ENCODE measurements at places on chromosomes 11 and 22.

DNA sequence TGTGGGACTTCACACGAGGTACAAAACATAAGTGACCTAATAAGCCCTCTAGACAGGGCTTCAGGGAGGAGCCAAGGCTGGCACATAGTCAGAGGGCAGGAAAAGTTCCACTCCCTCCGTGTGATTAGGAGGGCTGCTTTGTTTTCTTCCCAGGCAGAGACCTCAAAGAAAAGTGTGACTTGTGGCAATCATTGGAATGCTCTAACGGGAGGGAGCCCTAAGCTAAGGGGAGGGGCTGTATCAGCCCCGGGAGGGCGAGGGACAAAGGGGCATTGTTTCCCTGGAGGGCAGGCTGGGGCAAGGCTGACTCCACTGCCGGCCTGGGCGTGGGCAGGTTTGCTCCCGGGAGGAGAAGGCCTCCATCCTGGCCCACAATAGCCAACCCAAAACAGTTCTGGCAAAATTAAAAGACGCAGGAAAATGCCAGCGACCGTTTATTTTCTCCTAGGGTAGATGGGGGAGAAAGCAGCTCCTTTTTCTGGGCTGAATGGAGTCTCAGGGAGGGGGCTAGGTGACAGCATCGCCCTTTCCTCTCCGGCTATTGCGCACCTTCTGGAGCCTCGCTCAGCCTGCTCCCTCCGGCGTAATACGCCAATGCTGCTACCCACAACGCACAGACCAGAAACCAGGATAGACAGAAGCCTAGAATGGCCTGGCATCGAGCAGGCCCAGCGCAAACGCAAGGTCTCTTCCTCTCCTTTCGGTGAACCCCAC lies 60.2 kb downstream of the ENDOD1 start:
- no peak for DNase-seq

DNA sequence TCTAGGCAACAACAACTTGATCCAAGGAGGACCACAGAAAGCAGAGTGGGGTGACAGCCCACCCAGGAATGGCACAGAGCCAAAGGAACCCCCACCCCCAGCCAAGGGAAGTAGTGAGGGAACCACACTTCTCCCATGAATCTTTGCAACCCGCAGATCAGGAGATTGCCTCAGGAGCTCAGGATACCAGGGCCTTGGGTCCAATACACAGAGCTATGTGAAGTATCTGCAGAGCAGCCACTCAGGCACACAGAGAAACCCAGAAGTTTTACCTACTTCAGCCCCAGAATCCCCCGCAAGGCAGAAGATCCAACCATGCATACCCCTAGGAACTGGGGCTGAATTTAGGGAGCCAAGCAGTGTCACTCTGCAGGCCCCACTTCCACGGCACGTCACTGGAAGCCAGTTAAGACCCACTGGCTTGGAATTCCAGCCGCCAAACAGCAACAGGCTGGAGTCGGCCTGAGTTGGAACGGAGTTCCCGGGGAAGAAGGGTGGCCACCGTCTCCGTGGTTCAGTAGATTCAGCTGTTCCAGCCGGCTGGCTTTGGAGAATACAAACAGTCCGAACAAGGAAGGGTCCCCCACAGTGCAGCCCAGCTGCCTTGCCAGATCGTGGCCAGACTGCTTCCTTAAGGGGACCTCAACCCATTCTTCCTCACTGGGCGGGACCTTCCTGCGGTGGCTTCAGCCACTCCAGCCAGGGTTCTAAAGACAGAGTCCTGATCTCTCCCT lies 174.1 kb downstream of the TTC28 start:
- no peak for DNase-seq

GRCh38 chr11:93525601-93526345 lies 17.4 kb downstream of the SMCO4 start:
- DNase-seq: no peak

GRCh38 chr11:43574949-43575912 lies 105.3 kb upstream of the HSD17B12 start:
- DNase-seq: no peak

GRCh38 chr11:15607361-15608036 lies 492.8 kb downstream of the INSC start:
- no peak for DNase-seq

DNA sequence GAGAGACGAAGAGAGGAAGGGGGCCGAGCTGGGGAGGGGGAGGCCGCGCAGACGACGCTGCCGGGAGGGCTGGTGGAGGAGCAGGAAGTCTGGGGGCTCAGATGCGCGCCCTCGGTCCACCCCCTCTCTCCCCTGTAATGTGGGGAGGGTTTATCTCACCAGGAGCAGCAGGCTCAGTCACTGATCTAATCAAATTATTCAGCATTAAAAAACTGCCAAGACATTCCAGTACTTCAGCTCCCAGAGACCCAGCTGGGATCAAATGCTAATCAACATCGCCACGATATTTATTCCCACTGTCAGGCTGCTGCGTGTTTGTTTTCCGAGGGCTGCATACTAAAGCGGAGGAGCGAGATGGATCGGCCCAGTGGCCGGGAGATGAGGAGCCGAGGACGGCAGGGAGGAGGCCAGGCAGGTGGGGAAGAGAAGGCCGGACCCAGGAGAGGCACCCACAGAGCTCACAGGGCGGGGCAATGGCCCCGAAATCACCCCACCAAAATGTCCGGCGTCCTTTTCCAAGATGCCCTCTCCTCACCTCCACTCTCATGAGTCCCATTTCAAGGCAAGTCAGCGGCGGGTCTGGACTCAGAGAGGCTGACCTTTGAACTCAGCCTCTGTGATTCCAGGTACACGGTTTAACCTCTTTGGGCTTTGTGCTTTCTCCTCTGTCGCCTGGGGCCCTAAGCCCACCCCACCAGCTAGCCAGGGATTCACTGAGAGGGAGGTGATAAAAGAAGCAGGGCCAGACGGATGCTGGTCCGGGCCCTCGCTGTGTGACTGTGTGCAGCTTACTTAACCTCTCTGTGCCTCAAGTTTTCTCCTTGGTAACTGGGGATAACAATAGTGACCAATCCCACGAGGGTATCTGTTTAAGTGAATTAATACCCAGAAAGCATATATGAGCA lies 502.1 kb downstream of the MN1 start:
- no peak for DNase-seq

DNA sequence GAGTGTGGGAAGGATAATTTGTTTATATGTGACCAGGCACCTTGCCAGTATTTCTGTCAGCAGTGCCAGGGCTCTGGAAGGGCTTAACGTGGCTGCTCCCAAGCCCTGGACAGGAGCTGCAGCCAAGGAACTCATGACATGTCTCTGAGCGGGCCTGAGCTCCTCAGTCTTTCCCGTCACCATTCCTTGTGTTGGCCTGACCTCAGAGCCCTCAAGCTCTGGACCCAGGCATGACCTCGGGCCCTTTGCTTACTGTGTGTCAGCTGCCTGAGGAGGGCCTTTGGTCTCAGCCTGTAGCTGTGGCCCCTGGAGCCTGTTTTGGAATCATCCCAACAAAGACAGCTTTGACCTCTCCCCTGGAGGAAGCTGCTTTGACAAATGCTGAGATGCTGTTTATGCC lies 264.1 kb upstream of the PLET1 start:
- no peak for DNase-seq

- DNase-seq: no peak
Measured at GRCh38 chr11:86370922-86371594, 3.6 kb upstream of the CCDC81 start.

GRCh38 chr11:129141748-129142523 lies 50.2 kb downstream of the ARHGAP32 start:
- DNase-seq: no peak

DNA sequence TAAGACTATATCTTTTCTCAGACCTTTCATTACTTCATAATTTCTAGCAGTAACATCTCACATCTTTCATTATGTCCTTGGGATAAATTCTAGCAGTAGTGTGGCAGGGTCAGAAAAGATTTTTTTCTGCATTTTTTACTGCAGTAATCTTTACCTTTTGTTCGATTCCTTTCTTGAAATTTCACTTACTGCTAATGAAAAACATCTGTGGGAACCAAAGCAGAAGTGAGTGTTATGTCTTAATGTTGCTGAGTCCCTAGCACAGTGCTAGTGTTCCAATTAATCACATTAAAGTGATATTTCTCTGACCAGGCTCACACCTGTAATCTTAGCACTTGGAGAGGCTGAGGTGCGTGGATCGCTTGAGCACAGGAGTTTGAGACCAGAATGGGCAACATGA lies 123.6 kb downstream of the EHF start:
- DNase-seq: no peak

DNA sequence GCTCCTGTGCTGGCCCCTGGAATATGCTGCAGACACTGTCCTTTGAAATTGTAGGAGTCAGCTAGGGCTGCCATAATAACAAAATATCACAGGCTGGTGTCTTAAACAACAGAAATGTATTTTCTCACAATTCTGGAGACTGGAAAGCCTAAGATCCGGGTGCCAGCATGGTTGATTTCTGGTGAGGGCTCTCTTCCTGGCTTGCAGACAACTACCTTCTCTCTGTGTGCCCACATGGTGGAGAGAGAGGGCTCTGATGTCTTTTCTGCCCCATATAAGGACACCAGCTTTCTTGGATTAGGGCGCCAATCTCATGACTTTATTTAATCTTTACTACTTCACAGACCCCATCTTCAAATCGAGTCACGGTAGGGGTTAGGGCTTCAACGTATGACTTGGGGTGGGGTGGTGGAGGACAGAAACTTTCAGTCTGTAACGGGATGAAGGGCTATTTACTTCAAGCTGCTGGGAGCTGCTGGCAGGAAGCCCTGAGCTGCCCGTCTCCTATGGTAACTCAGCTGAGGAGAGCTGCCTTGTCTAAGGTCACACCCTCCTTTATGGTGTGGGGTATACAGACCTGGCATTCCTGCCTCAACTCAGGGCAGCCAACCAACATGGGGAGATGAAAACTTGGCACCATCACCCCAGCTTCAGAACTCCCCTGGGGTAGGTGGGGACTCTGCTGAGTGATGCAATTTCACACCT lies 142.9 kb upstream of the ZBED5 start:
- no peak for DNase-seq

All from stimulated activated CD4-positive, alpha-beta T cell treated with anti-CD3 and anti-CD28 coated beads, Interleukin-1b, Interleukin-23, amount 100 ng/mL, for 1 hour (primary cell).